ENCODE measurements at places on chromosomes 16 and 17.

GRCh38 chr17:30323895-30324319 is 9.9 kb downstream of the TMIGD1 start:
- DNase-seq = peak; percentile 12

DNA sequence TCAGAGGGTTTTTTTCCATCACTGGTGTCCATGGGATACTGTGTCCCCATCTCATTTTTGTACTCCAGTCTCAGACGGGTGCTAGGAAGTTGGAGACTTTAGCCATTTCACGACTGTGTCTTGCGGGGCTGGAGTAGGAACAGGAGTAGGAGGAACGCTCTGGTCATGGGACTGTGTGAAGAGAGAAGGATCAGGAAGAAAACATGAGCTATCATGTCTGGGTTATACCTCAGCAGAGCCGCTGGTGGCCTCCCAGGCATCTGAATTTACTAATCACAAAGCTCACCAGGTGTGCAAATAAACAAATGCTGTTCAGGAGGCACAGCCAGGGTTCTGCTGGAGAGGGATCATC is 225.4 kb downstream of the SEC14L1 start:
- no peak for DNase-seq

GRCh38 chr16:66516808-66517585 is 32.9 kb downstream of the TK2 start:
- peak; percentile 44 for DNase-seq

- DNase-seq = no peak
Observed at GRCh38 chr16:1874854-1875253, 2.9 kb upstream of the MEIOB start.

DNA sequence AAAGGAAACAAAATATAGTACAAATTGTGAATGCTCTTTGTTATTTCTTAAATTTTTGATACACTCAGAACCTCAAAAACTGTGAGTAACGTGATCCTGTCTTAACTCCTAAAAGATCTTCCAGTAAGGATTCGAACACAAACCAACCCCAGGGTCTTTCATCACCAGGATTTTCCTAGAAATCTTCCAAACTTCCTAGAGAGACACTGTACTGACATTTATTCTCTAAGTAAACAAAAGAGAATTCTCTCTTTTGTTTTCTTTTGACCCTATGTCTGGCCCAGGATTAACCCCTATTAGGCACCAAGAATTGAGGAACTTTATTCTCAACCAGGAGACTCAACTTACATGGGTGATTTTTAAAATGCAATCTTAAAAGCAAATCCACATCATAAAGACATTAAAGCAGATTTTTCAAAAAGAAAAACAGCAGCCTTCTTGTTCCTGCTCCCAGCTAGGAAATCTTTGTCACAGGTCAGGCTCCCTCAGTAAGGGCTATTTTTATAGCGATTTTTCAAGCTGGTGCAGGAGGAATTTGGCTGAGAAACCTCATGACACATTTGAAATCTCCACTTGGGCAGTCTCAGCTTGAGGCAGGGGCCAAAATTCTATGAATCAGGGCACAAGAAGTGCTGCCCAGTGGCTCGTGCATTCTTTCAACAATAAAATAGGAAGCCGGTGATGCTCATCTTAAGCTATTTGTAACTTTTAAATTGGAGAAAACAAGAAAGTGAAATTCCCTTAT is 6.2 kb upstream of the SMG1 start:
- DNase-seq = no peak

DNA sequence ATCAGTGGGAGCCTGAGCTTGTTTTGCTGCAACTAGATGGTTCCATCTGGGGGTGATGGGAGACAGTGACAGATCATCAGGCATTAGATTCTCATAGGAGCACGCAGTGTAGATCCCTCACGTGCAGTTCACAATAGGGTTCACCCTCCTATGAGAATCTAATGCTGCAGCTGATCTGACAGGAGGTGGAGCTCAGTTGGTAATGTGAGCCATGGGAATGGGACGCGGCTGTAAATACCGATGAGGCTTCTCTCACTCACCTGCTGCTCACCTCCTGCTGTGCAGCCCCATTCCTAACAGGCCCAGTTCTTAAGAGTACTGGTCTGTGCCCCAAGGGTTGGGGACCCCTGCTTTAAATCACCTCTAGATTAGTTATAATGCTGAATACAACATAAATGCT is 137.5 kb upstream of the PLEKHM1 start:
- no peak for DNase-seq

DNA sequence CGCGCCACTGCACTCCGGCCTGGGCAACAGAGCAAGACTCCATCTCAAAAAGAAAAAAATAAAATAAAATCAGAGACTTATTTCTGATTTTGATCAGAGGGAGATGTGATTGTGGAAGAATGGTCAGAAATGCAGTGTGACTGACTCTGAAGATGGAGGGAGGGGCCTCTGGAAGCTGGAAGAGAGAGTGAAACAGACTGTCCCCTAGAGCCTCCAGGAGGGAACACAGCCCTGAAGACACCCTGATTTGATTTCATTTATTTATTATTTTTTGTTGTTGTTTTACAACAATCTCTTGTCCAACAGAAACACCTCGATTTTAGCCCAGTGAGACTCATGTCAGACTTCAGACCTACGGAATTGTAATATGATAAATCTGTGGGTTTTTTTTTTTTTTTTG is 26.1 kb downstream of the BCL7C start:
- no peak for DNase-seq

- no peak for DNase-seq
Observed at GRCh38 chr17:62895320-62896301, 70.4 kb upstream of the TANC2 start.

DNA sequence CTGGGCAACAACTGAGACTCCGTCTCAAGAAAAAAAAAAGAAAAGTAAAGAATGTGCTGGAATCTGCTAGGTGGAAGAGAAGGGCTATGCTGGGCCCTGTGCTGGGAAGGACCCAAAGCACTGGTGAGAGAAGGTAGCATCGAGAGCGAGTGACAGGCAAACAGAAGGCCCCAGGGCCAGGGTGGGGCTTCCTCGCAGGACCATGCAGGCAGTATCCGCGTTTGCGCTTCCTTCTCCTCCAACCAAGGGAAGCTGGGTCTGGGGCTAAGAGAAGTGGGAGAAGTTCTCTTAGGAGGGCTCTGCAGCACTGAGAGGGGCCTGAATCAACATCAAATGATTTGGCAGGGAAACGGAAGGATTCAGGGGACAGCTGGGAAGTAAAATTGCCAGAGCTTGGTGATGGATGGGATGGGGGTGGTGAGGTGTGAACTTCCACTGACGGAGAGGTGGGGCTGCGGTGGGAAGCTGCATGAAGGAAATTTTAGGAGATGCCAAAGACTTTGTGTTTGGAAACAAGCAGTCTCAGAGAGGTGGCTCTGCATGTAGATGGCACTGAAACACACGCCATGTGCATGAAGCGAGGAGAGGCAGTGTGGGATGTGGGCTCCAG is 5.2 kb upstream of the ECI1 start:
- DNase-seq = no peak

- no peak for DNase-seq
Observed at GRCh38 chr17:56085576-56086267, 67.6 kb upstream of the ANKFN1 start.

GRCh38 chr17:47999582-47999981 is 28.7 kb downstream of the CDK5RAP3 start:
- no peak for DNase-seq

DNA sequence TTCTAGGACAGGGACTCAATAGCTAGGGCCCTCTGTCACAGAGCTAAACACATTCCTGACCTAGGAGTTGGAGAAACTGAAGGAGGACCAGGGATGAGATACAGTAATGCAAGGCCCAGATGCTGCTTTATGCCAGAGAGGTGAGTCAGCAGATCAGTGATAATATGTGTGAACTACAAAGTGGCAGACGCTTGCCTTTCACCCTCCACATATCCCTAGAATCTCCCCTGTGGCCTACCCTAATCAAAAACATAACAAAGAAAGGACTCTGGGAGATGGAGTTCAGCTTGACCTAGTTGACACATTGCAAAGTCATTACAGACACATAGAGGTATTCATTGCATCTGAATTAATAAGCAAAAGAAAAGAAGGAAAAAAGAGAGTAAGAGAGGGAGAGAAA is 417.6 kb upstream of the DYNLRB2 start:
- DNase-seq = no peak

DNA sequence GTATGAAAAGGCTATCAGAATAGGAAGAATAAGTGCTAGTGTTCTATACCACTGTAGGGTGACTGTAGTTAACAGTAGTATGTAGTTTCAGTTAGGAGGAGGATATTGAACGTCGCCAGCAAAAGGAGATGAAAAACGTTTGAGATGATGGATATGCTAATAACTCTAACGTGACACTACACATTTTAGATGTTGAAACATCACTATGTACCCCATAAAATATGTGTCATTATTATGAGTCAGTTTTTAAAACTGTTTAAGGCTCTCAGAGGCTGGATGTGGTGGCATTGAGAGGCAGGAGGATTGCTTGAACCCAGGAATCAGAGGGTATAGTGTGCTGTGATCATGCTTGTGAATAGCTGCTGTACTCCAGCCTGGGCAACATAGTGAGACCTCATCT is 31.8 kb downstream of the UBN1 start:
- no peak for DNase-seq

GRCh38 chr17:4293572-4293971 is 29.8 kb upstream of the ANKFY1 start:
- DNase-seq = no peak

DNA sequence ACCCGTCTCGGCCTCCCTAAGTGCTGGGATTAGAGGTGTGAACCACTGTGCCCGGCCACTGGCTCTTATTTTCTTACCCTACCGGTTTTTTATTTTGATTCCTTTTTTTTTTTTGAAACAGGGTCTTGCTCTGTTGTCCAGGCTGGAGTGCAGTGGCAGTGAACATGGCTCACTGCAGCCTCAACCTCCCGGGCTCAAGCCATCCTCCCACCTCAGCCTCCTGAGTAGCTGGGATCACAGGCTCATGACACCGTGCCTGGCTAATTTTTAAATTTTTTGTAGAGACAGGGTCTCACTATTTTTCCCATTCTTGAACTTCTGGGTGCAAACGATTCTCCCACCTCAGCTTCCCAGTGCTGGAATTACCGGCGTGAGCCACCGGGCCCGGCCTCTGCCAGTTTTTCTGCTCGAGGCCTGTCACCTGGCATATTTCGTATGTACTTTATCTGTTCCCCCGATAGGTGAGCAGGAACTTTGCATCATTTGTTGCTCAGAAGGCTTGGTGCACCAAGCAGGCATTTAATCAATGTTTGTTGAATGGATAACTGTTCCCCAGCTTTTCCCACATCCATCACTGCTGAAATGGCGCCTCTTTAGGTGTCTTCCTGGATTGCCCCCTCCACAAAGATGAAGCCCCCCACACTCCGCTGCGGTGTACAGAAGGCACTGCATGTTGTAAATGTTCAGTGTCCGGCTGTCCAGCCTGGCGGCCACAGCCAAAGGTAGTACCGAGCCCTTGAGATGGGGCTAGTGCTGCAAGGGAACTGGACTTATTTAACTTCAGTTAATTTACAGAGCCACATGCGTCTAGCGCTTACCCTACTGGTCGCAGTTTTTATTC is 858 bp upstream of the TELO2 start:
- no peak for DNase-seq

DNA sequence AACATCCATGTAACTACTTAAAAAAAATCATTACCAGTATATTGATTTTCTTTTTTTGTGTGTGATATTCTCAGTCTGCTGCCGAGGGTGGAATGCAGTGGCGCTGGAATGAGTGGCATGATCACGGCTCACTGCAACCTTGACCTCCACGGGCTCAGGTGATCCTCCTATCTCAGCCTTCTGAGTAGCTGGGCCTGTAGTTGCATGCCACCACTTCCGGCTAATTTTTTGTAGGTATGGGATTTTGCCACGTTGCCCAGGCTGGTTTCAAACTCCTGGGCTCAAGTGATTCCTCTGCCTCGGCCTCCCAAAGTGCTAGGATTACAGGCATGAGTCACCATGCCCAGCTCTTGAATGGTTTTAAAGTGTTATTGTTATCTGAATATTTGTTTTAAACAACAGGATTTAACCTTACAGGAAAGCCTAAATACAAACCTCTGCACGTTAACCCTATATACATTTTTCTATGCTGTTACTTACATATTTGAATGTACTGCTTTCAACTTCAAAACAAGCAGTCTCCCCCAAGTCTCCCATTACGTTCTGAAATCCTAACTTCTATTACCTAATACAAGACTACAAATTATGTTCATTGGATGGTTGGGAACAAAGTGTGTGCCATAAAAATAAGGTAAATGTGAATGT is 61.7 kb downstream of the KPNA2 start:
- no peak for DNase-seq

GRCh38 chr16:76771216-76771615 is 419.8 kb upstream of the MON1B start:
- no peak for DNase-seq

DNA sequence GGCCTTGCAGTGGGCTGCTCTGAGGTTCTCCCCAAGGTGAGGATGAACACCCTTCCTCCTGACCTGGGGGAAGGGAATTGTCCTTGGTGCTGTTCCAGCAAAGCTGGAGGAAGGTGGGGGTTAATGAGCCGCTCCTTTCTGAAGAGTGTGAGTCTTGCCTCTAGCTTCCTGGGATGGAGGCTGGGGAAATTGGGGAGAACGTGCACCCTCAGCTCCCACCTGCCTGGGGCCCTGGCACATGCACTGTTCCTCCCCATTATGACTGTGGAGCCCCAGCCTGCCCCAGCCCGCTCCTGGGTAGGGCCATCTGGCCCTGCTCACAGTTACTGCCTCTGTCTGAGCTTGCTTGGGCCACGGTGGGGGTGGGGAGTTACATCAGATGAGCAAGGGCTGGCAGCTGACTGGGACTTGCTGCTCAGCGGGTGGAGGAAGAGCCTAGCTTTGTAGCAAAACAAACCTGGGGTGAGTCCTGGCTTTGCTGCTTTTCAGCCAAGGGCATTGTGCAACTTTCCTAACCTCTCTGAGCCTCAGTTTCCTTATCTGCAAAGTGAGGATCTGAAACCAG is 11.1 kb downstream of the TNS4 start:
- no peak for DNase-seq

GRCh38 chr17:77359236-77359635 is 218.5 kb downstream of the SEC14L1 start:
- no peak for DNase-seq

DNA sequence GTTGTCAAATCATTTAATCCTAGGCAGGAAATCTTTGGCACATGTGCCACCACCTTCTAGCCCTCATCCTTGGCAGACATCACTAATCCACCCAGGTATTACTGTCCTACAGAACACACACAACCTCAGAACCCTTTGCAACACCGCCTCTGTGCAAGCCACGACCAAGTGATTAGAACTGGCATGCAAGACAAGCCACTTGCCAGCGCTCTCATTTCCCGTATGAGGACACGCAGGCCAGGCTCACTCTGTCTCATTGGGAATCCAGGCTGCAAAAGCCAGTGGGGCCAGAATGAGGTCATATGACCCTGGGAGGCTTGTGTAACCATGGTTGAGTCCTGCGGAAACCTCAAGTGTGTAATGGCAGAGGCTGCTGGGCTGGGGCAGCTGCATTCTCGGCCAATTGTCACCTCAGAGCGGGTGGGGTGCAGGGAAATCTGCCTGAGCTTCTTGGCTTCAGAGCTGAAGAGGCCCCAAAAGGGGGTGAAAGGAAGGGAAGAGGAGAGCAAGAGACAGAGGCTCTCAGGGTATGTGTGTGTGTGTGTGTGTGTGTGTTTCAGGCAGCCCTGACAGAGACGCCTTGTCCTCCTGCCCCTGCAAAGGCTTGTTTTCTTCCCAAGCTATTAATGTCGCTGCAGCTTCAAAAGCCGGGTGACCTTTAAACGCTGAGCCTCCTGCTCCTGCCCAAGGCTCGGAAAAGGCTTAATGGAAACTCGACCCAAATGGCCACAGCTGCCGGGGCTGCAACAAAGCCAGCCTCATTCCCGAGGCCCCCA is 43.2 kb upstream of the MRPS23 start:
- DNase-seq = no peak
